COLO829 (cell line): ENCODE measurements at places on chromosomes 12 and 14.
A peak's percentile ranks its signal among the peaks of the same experiment; 100 is the strongest.

- no peak for DNase-seq
Observed at GRCh38 chr12:728781-729180, 23.6 kb upstream of the WNK1 start.

- no peak for DNase-seq
Observed at GRCh38 chr14:61677479-61677878, 17.8 kb upstream of the HIF1A start.

DNA sequence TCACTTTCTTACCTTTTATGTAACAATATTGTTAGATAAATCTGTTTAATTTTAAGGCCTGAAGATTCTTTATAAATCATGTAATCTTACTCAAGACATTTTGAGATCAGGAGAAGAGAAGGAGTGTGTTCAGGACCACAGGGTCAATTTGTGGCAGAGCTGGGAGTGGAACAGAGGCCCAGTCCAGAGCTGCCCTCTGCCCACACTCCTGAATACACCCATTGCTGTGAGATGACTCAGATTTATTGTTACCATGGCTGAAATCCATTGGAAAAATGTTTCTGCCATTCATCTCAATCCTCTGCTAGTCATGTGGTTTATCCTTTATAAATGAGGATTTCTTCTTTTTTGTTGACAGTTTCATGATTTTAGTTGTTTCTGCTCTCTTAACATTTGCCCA lies 100.5 kb upstream of the STXBP6 start:
- peak; percentile 35 for DNase-seq

- DNase-seq, result no peak
Observed at GRCh38 chr14:34676516-34677211, 37.7 kb downstream of the CFL2 start.

GRCh38 chr14:78666336-78667056 lies 496.3 kb downstream of the NRXN3 start:
- DNase-seq, result no peak

DNA sequence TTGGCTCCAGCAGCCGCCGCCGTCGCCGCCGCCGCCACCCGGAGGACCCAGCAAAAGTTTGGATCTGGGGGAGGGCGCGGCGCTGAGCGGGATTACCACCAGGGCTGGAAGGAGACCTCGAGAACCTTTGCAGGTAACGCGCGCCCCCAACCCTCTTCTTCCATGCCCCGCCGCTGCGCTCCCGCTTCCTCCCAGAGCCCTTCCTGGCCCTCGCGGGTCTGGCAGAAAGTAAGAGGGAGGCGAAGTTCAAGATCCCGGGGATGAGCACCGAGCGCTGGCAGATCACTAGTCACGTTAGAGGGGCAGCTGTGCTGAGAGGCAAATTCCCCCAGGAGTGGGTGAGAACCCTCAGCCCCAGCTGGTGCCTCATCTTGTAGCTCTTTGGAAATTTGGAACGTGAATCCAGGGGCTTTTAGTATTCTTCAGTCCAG lies 3.9 kb downstream of the FLRT2 start:
- no peak for DNase-seq

DNA sequence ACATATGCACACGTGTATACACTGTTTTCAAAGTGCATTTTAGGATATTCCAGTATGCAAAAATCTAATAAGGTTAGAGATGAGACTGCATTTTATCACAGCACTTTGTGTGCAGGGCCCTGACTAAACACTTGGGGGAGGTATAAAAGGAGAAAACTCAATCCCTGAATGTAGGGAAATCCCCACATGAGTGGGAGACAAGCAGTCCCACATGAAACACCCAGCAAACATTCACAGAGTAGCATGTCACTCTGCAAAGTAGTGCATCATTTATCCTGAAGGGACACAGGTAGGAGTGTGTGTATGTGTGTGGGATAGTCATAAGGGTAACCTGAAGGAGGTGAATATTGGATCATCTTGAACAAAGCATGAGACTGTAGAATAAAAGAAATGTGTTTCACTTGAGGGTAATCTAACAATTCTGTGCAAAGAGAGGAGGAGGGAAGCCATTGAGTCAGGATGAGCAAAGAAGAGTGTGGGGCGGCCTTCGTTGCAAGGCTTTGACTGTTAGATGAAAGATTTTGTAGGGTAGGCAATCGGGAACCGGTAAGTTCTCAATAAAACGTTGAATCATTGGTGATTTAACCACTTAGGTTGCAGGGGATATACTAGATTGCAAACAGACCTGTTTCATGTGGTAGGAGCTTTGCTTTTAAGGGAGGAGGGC lies 2.9 kb downstream of the PRPF40B start:
- DNase-seq, result no peak

GRCh38 chr14:93891756-93892504 lies 35.2 kb upstream of the FAM181A start:
- DNase-seq, result no peak

DNA sequence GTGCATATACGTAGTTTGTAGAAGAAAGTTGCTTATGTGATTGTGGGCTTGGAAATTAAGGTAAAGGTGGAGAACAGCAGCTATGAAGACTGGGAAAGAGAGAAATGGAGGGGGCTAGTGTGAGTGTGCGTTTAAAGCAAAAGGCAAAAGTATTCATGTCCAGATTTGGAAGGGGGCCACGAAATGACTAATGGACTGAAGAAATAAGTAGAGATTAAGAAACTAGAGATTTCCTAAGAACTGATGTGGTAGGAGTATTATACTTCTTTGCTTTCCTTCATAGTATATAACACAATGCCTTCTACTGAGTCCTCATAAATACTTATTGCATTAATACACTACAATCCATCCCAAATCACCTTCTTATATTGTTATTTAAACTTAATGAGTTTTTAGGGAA lies 298.6 kb upstream of the NOVA1 start:
- DNase-seq, result no peak

- DNase-seq, result no peak
Observed at GRCh38 chr12:23352670-23353069, 596.8 kb downstream of the SOX5 start.

- no peak for DNase-seq
Observed at GRCh38 chr14:102988054-102988453, 65.6 kb downstream of the AMN start.

DNA sequence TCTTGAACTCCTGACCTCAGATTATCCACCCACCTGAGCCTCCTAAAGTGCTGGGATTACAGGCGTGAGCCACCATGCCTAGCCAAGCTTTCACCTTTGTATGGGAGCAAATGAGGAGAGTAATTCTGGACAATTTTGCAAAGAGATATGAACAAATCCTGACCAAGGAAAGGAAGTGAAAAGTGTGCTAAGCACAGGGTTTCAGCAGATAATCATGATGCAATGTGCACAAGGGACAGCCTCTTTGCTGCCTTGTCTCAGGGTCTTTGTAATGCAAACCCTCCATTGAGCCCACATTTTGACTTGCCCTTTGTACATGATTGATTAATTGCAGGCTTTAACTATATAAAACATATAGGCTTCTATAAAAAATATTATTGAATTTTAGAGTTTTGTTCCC lies 9.2 kb upstream of the PYGL start:
- DNase-seq, result no peak

DNA sequence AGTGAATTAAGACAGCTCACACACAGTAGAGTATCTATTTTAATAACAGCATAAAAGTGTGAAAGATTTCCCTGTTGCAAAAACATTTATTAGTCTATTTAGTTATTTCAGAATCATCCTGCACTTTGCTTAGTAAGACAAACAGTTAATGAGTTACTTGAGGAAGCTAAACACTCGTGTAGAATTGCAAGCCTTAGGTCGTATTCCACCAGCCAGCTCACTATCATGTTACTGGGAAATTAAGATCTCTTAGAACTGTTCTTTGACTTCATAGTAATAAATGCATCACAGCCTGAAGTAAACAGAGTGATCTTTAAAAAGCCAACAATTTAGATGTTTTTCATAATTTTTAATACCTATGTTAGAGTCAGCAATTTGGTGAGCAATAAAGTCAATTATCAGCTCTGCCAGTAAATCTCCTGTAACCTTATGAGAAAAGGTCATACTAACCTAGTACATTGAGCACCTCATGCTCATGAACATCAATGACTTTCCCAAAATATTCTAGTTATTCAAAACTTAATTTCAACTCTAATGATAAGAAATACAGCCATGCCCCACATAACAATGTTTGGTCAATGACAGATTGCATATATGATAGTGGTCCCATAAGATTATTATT lies 26.7 kb upstream of the ETNK1 start:
- DNase-seq, result no peak

GRCh38 chr12:82069931-82070514 lies 288.2 kb downstream of the CCDC59 start:
- no peak for DNase-seq

DNA sequence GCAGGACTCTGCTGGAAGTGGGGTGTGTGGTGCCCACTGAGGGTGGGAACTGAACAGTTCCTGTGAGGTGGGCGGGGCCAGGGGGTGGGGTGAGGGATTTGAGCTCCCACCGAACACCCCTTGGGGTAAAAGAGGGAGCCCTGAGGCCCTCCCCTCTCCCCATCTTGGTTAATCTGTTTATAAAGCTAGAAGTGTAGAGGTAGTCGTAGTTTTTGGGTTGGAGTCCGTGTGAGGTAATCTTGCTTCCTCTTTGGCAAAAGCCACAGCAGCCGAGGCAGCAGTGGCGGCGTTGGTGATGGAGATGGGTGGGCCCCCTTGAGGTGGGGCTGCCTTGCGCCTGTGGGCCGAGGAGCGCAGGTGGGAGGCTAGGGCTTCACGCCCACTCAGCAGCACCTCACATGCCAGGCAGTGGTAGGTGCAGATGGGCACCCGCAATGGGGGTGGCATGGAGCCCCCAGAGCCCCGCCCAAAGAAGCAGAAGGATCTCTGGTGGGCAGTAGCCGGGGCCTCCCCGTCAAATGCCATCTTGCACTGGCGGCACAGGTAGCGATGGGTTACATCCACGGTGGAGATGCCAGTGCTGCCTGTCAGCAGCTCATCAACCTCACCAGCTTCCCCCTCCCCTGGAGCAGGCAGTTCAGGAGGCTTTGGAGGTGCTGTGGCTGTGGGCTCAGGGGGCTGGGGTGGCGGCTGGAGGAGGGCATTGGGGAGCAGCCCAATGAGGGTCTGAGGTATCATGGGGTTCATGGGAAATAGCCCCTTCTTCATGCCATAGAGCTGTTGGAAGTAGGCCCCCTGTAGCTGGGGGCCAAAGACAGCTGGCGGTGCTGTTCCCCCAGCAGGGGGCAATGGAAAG lies 29.6 kb downstream of the ZFHX2 start:
- no peak for DNase-seq

GRCh38 chr12:52419656-52420055 lies 13.5 kb upstream of the KRT82 start:
- DNase-seq, result no peak

- no peak for DNase-seq
Observed at GRCh38 chr14:40394634-40395340, 962.6 kb upstream of the FBXO33 start.

DNA sequence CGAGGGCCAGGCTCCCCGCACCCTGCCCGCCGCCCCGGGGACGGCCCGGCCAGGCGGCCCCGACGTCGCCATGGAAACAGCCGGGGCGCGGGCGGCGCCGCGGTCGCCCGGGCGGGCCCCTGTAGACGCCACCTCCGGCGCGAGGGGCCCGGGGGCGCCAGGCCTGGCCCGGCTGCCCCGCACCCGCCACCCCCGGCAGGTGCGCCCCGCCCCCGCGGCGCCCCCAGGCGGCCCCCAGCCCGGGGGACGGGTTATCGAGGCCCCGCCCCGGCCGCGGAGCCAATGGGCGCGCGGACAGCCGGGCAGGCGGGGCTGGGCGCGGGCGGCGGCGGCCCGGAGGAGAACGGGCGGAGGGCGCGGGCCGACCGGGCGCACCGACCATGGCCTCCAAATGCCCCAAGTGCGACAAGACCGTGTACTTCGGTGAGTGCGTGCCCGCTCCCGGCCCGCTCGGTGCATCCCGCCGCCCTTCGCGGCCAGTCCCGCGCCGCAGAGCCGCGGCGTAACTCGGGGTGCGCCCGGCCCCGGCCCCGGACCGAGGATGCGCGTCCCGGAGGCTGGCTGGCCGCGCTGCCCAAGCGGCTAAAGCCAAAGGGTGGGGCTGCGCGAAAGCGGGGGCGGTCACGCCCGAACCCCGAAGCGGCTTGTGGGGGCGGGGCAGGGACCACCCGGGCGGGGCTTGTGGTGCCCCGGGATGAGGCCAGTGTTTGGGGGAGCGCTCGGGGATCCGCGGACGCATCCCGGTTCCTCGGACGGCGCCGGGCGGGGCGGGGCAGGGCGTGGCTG lies at the start of gene CRIP2:
Gene CRIP2, plus strand, starts transcription at position 339 of the 786 bp plus-strand sequence. Its CDS starts 42 bp downstream, at position 381.
- DNase-seq, result peak; percentile 26

GRCh38 chr12:123043536-123044001 lies 63.1 kb downstream of the ARL6IP4 start:
- DNase-seq, result peak; percentile 69

GRCh38 chr14:21514341-21514740 lies 3.2 kb upstream of the METTL3 start:
- no peak for DNase-seq

DNA sequence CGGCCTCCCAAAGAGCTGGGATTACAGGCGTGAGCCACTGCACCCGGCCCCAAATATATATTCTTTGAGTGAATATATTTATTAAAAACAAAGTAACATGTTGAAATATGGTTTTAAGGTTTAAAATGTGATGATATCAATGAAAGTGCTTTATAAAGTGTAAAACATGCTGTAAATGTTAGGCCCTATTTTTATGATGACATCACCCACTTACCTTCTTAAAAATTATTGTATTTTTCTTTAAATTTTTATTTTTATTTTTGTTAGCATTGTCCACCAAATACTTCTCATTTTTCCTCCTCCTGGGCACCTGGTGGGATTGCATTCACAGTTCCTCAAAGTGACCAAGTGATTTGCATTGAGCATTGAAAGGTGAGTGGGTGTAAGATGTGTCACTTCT lies 152.6 kb upstream of the TBX3 start:
- no peak for DNase-seq

GRCh38 chr14:105267820-105268548 lies 19.7 kb downstream of the BTBD6 start:
- DNase-seq, result no peak

- no peak for DNase-seq
Observed at GRCh38 chr12:68482660-68483059, 128.0 kb upstream of the RAP1B start.

DNA sequence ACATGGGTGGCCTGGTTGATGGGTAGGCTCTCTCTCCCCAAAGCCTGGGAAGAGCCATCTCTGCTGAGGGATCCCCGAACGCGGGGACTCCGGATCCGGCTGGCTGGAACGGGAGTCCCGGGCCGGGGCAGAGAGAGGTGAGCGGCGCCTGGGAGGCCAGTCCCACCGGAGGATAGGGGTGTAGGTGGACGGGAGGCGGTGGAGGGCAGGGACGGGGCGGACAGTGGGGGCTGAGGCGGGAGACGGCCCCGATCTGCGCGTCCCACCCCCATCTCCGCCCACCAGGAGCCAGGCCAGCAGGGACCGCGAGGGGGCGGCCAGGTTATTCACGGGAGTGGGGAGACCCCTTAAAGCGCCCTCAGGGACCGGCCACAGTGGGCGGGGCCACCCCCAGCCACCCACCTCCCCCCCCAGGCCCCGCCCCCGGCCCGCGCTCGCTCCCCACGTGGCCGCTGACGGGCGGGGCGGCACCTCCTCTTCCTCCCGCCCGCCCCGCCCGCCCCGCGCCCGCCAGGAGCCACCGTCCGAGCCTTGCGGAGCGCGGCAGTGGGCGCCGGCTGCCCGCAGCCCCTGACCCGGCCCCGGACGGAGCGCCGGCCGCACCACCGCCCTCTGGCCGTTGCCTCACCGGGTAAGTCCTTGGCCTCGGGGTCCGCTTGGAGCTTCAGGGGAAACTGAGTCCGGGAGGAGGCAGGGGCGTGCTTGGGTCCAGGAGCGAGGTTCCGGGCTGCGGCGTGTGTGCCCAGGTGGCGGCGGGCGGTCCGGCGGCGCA lies at the start of gene INF2:
Gene INF2, plus strand, starts transcription at position 510 of the 772 bp plus-strand sequence. CDS start 11,748 bp downstream, outside the sequence.
- DNase-seq, result peak; percentile 72

- DNase-seq, result peak; percentile 20
Observed at GRCh38 chr12:5912437-5913334, 32.4 kb downstream of the ANO2 start.
